ENCODE measurements at places on chromosomes 13 and 19. TPM values are rescaled to one million over a fixed set of nuclear protein-coding genes. Genes with fewer than 3 reads are reported as not detected.

Gene MCEMP1
- not detected for total RNA-seq

Gene ITGBL1
- total RNA-seq, result not detected

Gene SLAIN1
- total RNA-seq, result 48.0 TPM

Gene MEF2B
- 2.8 TPM for total RNA-seq

Gene AP2S1
- 108 TPM for total RNA-seq

Gene SNAPC2
- 28.5 TPM for total RNA-seq

Gene ZNF780B
- total RNA-seq, result 36.2 TPM

Gene ZNF28
- 23.2 TPM for total RNA-seq

Gene ZNF709
- 1.6 TPM for total RNA-seq

Gene ZNF136
- total RNA-seq, result 17.5 TPM

Gene LGALS7
- not detected for total RNA-seq

Gene TEKTIP1
- 7.6 TPM for total RNA-seq

Gene N4BP2L1
- total RNA-seq, result 22.2 TPM

Gene PCSK4
- total RNA-seq, result 1.5 TPM

Gene CD177
- not detected for total RNA-seq

Gene MATK
- total RNA-seq, result 11.2 TPM

Gene TMEM221
- total RNA-seq, result not detected

Gene GALP
- total RNA-seq, result not detected

Gene ZNF880
- 7.6 TPM for total RNA-seq

Gene SKA3
- 29.0 TPM for total RNA-seq

Gene ZNF835
- total RNA-seq, result 0.10 TPM

Gene OR10H2
- total RNA-seq, result not detected

Gene VSTM1
- total RNA-seq, result not detected

Gene HAUS5
- total RNA-seq, result 39.7 TPM

Gene KRTDAP
- total RNA-seq, result not detected

Gene KIR3DL1
- total RNA-seq, result not detected

Gene ZIM2
- not detected for total RNA-seq

Gene C19orf67
- 0.32 TPM for total RNA-seq

Gene ZNF575
- total RNA-seq, result 4.2 TPM

Gene ASF1B
- total RNA-seq, result 71.8 TPM

Gene PRR19
- total RNA-seq, result 0.76 TPM

Gene SRRM5
- total RNA-seq, result 0.41 TPM

Gene RXFP2
- not detected for total RNA-seq

Gene SLITRK5
- not detected for total RNA-seq

Gene SOX1
- total RNA-seq, result not detected

Gene RDH8
- total RNA-seq, result not detected

Gene NLRP8
- total RNA-seq, result not detected

Gene PRR20C
- total RNA-seq, result not detected

Gene KIR2DL3
- total RNA-seq, result 0.34 TPM

Gene MYPOP
- 10.4 TPM for total RNA-seq

Measured in T-helper 1 cell treated with Interleukin-12 subunit alpha and Interleukin-12 subunit beta and Interleukin-4 antibody, amounts not matched to agents 30 ng/mL and 1 ng/mL, for 36 hours (primary cell).